H4 (cell line): ENCODE measurements at places on chromosomes 2 and 18.
A peak's percentile ranks its signal among the peaks of the same experiment; 100 is the strongest.

GRCh38 chr2:168717790-168718502 is 84.5 kb upstream of the NOSTRIN start:
- peak; percentile 13 for DNase-seq

DNA sequence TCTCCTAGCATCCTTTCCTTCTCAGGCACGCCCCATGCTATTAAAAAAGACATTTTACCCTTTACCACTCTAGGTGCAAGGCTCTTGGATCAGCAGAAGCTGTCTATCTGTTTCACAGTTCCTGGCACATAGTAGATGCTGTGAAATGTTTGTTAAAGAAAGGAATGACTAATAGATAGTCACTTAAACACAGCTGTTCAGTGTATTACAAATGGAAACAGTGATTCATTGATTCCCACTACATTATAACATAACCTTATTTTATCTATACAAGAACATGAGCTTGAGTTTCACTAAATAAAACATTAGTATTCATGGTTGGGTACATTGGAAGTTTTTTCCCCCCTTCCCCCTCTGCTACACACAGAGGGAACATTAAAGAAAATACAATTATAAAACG is 142.1 kb downstream of the ASXL3 start:
- DNase-seq: peak; percentile 19

DNA sequence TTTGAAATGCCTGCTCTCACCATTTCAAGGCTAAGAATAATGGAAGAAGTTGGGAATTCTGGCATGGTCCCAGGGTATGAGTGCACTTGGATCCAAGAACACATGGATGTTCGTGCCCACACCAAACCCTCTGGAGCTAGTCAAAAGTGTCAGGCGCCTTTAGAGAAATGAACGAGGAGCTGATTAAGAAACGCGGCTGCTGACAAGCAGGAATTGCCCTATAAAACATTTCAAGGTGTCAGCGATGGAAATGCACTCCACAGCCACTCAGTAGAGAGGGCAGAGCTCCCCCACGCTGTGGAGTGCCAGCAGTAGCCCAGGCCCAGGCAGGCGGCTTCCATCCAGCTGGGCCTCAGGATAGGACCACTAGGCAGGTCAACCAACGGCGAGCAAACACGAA is 213.7 kb downstream of the TTC32 start:
- no peak for DNase-seq

- peak; percentile 64 for DNase-seq
These were observed 103.1 kb downstream of the ZNF532 start for GRCh38 chr18:58967751-58968254.

DNA sequence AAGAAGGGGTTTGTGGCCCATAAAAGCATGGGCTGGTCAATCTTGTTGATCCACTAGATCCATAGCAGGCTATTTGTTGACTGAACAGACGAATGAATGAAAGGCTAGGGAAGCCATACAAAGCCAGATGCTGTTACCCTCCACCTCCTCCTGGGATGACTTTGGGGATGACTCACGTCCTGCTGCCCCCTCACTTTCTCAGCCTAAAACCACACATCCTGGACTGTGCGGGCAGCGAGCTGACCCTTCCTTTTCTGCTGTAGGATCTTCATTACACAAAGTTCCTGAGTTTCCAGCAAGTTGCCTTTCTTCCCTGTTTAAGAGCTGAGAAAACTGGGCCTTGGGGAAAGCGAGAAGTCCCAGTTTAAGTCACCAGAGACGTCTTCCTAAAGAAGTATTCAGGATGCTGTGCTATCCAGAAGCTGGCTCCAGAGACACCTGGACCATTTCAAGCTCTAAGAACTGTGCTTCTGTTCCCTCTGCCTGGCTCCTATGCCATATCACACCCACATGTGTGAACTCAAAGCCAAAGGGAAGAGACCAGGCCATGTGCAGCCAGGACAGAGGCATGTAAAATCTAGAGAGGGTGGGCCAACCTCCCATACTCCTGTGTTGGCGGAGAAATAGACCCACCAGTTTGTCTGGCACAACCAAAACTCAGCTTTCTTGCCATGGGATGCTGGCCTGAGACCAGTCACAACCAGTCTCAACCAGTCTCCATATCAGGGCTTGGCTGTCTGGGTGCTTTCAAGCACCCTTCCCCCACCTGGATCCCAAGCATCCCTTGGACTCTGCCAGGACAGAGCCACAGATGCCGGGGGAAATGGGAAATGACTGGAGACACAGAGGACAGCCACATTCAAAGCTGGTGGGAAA is 4.7 kb upstream of the SLC20A1 start:
- peak; percentile 75 for DNase-seq

GRCh38 chr2:145655165-145655765 is 1135.3 kb upstream of the ZEB2 start:
- DNase-seq: no peak

DNA sequence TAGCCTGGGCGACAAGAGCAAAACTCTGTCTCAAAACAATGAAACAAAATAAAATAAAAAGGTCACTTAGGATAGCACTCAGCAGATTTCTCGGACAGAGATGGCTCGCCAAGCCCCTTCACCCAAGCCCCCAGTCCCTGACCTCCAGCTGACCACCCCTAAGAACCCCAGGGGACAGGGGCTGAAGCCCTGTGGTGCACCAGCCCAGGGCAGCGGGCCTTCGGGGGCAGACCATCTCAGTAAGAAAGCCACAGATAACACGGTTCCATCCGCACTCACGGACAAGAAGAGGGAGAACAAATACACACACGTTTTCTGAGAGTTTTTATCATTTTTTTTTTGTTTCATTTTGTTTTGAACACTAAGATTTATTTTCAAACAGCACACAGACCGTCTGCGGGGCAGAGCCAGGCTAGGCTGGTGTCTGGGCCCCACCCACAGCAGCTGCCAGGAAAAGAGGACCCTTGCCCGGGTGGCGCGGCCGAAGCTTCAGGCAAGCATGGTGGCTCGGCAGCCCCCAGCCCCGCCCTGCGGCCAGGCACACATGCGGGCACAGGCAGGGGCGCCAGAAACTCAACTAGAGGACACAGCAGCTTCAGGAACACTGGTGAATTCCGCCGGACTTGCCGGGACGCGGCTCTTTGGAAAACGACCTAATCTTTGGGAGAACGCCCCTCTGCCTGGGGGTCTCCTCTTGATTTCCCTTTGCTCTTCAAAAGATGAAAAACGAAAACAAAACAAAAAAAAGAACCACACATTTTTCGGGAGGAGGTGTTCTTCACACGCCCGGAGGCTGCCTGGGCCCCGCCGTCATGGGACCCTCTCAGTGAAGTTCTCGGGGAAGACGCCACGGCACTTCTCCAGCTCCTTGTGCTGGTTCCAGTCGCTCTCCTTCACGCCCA is 59.0 kb downstream of the BIN1 start:
- DNase-seq: no peak
